ENCODE measurements at places on chromosomes 6 and 20.

GRCh38 chr6:7912024-7912423 is 1.4 kb upstream of the TXNDC5 start:
- DNase-seq: no peak

GRCh38 chr6:158028421-158028820 is 46.8 kb downstream of the SYNJ2 start:
- DNase-seq: no peak

- no peak for DNase-seq
Measured at GRCh38 chr6:40268166-40268565, 319.0 kb downstream of the LRFN2 start.

GRCh38 chr6:166600931-166601330 is 14.5 kb upstream of the RAMACL start:
- no peak for DNase-seq

- DNase-seq: no peak
Measured at GRCh38 chr20:50356525-50356885, 153.7 kb upstream of the PTPN1 start.

DNA sequence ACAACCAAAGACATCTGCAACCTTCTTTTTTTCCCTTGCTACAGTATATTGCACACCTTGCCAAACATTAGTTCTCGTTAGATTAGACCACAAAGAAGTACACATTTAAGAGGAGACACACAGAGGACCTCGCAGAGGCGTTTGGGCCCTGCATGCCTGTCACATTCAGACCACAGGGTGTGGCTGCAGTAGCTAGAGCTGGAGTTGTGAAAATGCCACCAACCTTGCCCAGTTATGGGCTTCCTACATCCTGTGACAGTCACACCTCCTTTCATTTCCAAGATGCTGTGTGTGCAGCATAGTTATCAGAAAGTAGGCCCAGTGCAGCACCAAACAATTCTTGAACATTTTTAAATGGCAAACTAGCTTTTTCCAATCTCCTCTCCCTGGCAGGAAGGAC is 2.4 kb downstream of the SYNE1 start:
- DNase-seq: no peak

DNA sequence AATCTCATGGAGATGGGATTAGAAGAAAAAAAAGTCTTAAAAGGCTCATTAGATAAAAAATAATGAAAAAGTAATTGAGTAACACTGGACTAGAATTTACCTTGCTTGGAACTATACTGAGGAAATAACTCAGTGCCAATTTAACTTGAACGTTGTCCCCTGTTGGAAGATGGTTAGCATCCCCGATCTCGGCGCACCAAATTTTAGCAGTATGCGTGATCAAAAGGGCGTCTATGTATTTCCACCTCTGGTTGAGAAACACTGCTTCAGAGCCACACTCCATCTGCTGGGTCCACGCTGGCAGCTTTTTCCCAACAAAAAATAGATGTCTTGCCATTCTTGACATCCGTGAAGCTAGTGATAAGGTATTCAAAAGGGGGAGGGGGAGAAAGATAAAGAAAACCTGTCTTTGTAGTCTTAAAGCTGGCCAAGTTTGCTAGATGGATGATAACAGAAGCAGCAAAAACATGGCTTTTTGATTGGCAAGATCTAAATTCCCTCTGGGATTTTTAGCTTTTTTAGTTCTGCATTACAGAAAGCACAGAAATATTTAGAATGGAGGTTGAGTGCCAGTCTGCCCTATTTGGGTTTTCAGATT is 6.4 kb downstream of the HINT3 start:
- DNase-seq: no peak

- no peak for DNase-seq
Measured at GRCh38 chr6:31204751-31205145, 34.3 kb upstream of the POU5F1 start.

- DNase-seq: no peak
Measured at GRCh38 chr6:63430985-63431519, 111.3 kb upstream of the LGSN start.

- no peak for DNase-seq
Measured at GRCh38 chr6:22099923-22100322, 196.9 kb downstream of the PRL start.

GRCh38 chr6:14925025-14925698 is 320.7 kb upstream of the JARID2 start:
- no peak for DNase-seq

DNA sequence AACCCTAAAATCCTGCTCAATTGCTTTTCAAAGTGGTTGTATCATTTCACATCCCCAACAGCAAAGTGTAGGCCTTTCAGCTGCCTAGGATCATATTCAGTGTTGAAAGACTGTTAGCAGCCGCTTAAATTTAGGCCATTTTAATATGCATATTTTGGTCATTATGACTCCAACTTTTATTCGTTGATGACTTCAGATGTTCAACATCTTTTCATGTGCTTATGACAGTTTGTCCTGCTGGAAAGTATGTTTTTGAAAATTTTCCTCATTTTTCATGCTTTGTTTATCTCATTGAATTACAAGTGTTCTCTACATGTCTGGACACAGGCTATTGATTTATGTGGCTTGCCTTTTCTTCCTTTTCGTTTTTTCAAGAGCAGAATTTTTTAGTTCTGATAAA is 244.0 kb downstream of the THBS2 start:
- DNase-seq: no peak

DNA sequence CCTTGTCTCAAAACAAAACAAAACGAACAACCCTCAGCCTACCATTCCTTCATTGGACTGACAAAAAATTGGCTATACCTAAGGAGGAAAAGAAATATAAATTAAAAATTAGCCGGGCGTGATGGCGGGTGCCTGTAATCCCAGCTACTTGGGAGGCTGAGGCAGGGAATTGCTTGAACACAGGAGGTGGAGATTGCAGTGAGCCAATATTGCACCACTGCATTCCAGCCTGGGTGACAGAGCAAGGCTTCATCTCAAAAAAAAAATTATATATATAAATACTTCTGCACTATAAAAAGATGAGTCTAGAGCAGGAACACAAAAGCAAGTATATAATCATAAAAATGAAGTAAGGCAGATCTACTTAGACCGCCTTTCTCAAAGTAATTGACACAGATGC is 109.8 kb downstream of the CRYBG1 start:
- DNase-seq: no peak

DNA sequence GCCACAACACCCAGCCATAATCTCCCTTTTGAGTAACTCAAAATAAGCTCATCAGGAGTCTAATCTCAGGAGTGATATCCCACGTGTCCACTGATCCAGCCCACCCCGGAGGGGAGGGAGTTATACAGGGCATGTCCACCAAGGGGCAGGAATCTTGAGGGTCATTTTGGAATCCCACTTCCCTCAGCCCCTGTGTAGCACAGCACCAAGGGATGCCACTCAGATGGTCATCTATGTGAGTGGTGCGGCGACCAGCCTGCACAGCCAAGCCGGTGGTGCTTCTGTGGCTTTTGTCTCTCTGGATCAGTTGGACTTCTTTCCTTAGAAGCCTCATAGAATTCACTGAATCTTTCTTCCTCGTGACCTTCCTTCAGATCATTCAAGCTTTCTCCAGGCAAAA is 11.0 kb upstream of the BCAS4 start:
- no peak for DNase-seq

DNA sequence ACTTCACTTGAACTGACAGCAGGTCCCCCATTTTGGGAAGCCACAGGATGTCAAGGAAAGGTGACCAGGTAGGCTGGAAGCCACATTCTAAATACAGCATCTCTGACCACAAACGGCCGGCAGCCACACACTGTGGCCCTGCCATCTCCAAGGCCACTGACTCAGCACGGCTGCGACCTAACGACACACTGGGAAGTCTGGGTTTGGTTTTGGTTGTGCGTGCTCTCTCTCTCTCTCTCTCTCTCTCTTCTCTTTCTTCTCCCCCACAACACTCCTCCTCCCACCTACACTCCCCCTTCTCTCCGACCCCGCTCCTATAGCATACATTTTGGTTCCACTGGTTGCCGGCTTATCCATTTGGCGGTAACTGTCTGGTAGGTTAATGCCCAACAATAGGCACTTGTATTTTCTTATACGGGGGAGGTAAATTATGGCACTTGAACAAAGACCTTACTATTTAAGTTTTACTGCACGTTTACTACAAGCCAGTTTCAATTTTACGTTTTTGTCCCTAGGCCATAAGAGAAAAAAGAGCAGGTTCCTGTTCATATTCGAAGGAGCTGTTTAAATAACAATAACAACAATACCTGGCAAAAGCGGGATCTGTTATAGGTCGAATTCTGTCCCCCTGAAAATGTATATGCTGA is 103.6 kb downstream of the GMDS start:
- DNase-seq: no peak

DNA sequence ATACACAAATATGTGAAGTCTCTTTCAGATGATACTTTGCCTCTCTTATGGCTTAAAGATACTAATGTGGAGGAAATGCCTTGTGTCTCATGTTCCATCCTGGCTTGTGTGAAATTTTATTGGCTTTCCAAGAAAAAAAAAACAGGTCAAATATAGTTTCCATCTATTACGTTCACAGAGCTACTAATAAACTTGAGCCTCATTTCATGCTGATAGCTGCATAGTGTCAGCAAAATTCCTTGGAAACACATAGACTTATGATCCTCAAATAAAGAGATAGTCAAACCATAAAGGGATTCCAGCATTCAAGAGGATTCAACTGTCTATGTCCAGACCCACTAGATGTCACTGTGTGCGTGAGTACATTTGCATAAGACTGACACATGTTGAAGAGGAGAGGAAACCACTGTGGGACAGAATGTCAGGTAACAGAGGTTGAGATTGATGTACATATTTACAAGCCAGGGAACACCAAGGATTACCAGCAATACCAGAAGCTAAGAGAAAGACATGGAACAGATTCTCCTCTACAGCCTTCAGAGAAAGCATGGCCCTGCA is 266.6 kb downstream of the COL12A1 start:
- DNase-seq: no peak

- no peak for DNase-seq
Measured at GRCh38 chr20:63253438-63254231, 628 bp downstream of the NKAIN4 start.

- peak; percentile 11 for DNase-seq
Measured at GRCh38 chr6:32664827-32665362, 1.6 kb downstream of the HLA-DQB1 start.

- DNase-seq: no peak
Measured at GRCh38 chr6:106820412-106820852, 154.1 kb downstream of the CD24 start.

GRCh38 chr20:13098720-13099355 is 90.1 kb downstream of the SPTLC3 start:
- DNase-seq: no peak

- no peak for DNase-seq
Measured at GRCh38 chr20:21280522-21281016, 22.6 kb upstream of the XRN2 start.

DNA sequence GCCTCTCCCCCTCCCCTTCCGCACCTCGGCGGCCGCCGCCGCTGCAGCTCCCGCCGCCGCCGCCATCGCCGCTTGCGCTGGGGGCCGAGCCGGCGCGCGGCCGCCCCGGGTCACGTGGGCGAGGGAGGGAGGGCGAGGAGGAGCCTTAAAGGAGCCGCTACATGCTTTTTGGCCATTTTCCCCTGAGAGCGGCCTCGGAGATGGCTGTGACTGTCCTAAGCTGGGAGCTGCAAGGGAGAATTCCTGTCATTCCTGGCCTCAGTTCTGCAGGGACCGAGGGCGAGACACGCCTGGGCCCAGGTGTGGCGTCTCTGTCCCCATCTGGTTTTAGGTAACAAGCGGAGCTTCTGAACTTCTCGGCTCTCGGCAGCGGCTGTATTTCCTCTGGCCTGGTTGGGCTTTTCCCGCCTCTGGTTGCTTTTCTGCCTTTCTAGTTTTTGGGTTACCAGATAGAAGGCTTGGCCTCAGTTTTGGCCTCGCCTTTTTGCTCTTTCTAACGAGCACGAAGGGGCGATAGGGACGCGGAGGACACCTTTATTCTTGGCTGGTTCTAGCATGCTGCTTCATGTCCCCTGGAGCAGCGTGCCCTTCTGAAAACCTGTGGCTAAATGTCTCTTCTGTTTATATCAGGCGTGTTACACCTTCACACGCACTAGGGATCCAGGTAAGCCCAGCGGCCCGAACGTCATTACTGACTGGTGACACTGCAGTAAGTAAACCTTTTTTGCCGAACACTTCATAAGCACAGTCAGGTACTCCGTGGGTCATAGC is at the start of gene EHMT2:
EHMT2 (minus strand) TSS at position 87 of the 771 bp plus-strand sequence; CDS start at position 66, 21 bp downstream.
- peak; percentile 83 for DNase-seq

DNA sequence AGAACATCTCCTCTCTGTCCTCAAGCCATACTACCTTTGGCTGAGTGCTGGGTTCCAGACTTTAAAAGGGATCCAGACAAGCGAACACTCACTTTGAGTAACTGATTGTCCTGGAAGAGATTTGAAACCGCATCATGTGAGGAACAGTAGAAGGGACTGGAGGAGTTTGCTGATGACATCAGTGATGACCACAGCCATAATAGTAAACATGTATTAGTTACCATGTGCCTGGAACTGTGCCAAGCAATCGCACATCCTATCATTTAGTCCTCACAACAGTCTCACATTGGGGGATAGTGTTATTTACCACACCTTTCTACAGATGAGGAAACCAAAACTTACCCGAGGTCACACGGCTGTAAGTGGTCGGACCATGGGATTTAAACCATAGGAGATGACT is 39.8 kb downstream of the ARMC2 start:
- DNase-seq: no peak

DNA sequence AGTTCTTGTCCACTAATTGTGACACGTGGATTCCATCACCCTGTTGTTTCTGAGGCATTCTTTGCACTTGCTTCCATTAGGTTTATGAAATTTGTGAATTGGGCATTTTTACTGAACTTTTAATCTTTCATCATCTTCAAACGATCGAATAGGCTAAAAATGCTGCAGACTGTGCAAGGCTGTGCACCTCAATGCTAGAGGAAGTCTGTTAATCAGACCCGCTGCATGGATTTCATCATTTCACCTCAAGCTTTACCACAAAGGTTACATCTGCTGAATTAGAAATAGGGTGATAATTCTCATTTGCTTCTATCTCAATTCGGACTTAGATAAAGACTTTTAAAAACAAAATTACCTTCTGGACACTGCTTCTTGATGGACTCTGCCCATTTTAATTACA is 27.8 kb upstream of the F13A1 start:
- no peak for DNase-seq

DNA sequence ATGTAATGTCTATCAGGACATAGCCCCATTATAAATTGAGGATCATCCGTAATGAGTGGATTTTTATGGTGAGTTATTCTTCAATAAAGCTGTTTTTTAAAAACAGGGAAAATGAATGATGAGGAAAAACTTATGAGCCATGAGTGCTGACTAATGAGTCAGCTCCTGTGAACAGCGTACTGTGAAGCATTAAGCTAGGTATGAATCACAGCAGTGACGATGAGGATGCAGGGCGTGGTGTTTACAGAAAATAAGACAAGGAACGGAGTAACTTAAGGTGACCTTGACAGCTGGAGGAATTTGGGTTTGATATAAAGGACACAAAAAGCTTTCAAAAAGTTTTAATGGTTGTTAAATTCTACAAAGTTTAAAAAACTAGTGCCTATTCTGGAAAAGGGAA is 96.3 kb downstream of the FOXF2 start:
- DNase-seq: no peak

GRCh38 chr6:14108571-14109410 is 8.8 kb upstream of the CD83 start:
- no peak for DNase-seq

All from activated naive CD4-positive, alpha-beta T cell (primary cell).